PC-9 (cell line): ENCODE measurements at places on chromosomes 6 and 20.
A peak's percentile ranks its signal among the peaks of the same experiment; 100 is the strongest.

GRCh38 chr6:69668916-69669315 is 127.9 kb downstream of the LMBRD1 start:
- DNase-seq = no peak

DNA sequence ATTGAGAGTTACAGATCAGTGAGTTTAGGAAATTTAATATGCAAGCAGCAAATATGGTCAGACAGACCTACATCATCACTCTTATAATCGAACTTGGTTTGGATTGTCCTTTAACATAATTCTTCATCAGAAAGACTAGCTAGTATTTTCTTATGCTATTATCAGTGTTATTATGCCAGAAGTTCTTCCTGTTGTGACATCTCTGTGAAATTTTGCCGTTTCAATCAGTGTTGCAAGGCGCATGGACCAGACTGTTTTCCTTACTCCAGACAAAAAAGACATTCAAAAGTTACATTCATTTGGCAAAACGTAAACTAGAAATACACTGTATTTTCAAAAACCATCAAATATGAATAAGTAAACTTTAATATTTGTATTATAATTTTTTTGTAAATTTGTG is 5.7 kb upstream of the TENT5A start:
- no peak for DNase-seq

GRCh38 chr6:85756982-85757381 is 114.3 kb upstream of the SYNCRIP start:
- no peak for DNase-seq

DNA sequence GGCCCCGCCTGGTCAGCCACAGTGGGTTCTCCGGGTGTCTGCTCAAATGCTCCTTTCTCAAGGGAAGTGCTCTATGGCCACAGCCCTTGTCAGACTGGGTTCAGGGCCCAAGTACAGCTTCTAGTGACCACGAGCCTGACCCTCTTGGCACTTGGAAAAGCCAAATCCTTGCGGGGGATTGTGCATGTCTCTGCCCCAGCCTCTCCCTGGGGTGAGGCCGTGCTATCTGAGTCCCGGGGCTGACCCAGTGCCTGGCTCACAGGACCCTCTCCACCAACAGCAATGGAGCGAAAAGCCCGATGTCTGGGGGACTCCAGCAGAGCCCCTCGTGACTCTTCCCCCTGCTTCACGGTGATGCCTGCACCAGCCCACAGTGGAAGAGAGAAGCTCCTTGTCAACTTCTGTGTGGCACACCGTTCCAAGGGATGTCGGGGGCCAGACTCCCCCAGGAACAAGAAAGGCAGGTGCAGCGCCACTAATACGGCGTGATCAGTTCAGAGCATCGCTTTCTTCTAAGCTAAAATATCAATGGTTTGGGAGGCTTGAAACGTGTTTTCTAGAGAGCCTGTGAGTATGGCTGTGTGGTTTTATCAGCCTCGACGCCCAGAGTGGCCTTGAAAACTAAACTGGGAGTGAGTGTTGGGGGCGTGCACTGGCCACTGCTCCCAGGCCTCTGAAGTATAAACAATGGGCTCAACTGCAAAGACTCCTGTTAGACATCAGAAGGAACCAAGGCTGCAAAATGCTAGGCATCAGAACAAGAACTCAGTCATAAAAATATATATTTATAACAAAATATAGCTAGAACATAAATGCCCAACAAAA is 51.9 kb downstream of the DLL1 start:
- DNase-seq = no peak

GRCh38 chr20:56451056-56451765 is 17.2 kb upstream of the RTF2 start:
- DNase-seq = peak; percentile 73

DNA sequence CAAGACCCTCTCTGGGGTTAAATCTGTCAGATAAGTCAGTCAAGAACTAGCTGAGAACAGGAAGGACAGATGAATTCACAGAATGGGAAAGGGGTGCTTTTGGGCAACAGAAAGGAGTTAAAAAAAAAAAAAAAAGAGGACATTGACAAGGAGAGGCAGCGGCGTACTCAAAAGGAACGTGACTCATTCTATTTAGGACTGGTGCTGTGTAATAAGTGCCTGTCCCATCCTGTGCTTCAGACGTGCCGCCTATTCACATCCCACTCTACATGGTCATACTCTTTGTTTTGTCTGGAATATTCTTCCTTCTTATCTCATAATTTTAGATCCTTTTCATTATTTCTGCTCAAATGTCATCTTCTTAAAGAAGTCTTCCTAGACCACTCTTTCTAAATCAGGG is 101.1 kb upstream of the EMILIN3 start:
- no peak for DNase-seq

- no peak for DNase-seq
Observed at GRCh38 chr6:134997133-134997995, 47.5 kb upstream of the ALDH8A1 start.

DNA sequence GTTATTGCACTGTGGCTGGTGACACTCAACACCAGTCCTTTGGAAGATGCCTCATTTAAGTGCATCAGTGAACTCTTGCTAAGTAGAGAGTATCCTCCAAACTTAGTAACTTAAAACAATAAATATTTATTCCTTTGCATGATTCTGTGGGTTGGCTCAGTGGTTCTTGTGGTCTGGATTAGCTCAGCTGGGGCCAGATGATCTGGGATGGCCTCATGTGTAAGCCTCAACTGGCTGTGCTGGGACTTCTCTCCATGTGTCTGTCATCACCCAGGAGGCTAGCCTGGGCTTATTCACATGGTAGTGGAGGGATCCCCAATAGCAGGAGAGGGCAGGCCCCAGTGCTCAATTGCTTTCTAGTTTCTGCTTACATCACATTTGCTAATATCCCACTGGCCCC is 8.3 kb downstream of the LRRN4 start:
- DNase-seq = no peak

- DNase-seq = no peak
Observed at GRCh38 chr20:25295386-25296093, 47.7 kb downstream of the PYGB start.

DNA sequence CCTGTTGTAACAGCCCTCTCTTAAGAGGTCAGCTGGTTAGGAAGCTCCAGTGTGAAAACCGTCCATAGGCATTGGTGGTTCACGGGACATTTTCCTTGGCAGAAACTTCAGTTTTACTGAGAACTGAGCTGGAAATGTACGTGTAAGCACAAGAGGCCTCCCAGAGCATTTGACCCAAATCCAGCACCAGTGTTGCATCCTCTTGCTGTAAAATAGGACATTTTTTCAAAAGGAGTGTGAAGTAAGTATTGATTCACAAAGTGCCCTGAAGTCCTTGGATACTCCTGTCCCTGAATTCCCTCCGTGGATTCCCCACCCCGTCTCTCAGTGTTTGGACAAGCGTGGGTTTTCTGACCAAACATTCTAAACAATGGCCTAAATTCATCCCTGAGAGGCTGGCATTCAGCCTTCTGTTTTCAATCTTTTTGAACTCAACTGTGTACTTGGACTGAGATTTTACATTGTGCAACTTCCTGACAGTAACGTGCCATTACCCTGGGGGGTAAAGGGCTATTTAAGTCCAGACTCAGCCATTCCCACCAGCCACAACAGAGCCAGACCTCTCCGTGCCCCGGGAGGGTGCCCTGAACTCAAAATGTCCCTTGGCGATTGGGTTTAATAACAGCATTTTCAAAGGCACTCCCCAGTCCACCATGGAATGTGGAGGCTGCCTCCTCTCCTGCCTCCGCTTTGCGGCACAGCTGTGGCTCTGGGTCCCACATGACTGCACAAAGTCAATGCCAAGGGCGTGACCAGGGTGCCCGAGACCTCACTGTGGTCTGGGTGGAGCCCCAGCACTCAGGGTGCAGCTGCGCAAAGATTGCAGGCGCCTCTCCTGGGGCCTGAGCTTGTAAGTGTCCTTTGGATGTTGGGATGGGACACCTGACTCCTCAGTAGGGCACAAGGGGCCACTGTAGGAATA is 92.7 kb upstream of the AFDN start:
- DNase-seq = no peak

DNA sequence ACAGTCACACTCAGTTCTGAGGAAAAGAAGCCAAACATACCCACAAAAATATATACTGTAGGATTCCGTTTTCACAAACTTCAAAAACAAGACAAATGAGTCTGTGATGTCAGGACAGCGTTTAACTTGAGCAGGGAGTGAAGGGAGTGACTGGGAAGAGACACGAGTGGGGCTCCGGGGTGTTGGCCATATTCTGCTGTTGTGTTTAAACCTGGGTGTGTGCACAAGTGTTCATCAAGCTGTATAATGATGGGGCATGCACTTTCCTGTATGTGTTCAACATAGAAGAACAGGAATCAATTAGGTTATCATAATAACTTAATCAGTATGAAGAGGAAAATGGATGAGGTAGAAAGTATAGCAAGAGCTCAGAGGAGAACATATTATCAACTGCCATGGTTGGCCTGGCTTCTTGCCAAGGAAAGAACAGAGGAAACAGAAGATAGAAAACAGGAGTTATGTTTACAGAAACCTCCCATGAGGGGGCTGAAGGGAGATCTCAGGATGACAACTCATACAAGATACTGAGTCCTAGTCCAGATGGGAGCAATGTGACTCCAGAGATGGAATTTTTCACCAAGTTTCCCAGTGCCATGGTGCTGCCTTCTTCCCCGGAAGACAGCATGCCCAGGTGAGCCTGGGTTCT is 15.1 kb upstream of the AFDN start:
- no peak for DNase-seq

DNA sequence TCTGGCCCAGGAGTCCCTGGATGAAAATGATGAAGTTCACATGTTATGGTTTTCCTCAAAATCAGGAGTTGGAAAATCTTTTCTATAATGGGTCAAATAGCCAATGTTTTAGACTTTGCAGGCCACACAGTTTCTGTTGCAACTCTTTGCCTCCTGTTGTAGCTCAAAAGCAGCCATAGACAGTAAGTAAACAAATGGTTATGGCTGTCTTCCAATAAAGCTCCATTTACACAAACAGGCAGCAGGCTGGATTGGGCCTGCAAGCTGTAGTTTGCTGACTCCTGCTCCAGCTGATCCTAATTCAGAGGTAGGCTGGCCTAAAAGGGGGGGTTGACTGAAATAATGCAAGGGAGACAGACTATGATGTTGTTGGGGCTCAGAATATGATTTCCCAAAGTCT is 33.0 kb downstream of the METTL24 start:
- no peak for DNase-seq

- DNase-seq = peak; percentile 33
Observed at GRCh38 chr20:6142348-6142993, 19.6 kb upstream of the FERMT1 start.
